Left forelimb (tissue), 1 donor: ENCODE measurements at places on chromosomes 5 and 9.

DNA sequence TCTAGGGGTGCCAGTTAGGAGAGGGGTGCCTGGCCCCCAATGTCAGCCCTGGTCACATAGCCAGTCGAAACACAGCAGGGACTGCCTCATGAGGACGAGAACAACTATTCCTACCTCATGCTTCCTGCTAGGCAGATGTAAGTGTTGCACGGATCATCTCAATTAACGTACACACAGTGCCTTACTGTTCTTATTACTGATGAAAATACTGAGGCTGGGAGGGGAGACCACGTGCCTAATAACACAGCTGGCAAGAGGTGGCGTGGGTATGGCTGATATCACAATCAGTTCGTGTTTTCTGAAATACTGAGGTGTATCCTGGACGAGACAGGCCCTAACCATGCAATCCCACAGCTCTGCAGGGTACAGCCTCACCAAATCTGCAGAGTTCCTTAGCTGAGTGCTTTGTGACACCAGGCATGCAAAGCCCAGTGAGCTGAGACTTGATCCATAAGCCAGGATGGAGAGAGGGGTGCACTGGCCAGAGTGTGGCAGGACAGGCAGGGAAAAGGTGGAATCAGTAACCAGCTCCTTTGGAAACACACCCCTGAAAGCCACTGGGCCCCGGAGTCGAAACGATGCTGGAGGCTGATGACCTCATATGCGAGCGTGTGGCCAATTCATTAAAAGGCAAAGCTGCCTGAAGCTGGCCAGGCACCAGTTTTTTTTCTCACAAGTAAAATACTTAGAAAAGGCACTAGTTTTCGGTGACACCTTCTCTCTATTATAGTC lies 63.9 kb downstream of the PRRT1B start:
- peak; percentile 76 for DNase-seq

GRCh38 chr5:157357823-157358222 lies 91.9 kb downstream of the CYFIP2 start:
- DNase-seq = no peak

DNA sequence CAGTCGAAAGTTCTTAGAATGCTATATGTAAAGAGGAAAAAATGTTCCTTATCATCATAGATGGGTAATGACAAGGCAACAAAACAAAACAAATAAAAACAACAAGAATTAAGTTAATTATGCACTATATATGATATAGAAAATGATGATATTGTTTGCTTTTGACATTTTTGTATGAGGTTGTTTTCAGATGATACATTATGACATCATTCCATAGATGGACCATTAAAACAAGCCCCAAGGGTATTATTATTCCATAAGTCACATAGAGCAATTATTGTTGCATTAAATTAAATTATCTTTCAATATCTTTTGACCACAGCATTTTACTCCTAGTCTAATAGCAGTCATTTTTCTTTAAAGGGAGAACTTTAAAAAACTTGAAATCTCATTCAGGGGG lies 56.5 kb upstream of the RICTOR start:
- DNase-seq = no peak

DNA sequence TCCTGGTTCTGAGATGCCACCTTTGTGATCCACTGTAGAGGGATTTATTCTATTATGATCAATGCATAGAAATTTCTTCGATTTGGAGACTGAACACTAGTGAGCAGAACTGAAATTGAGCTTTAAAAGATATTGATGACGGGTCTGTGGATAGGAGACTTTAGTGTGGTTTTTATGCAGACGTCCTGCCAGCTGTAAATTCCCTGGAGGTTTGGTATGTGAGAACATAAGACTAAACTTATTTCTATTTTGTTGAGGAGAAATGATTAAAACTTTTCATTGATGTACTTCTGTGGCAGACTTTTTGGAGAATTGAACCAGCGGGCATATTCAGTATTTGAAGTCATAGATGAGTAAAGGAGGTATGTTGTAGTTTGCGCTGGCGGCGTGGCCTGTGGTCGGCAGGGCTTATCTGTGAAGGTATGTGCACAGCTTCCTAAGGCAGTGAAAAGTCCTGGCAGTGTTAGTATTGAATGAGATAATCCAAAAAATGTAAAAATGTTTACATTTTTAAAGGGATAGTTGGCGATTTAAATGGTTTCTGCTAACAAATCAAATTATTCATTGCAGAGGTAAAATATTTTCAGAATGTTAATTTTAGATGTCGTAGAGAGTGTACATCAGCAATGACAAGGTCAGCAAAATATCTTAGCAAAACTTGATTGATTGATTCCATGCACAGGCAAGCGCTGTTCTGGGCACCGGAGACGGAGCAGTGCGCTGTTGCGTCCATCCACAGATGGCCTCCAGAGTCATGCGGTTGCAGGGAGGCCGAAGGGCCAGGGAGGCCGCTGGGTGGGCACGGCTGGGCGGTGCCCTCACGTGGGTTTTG lies 20.4 kb downstream of the TENT4A start:
- no peak for DNase-seq

GRCh38 chr5:10678244-10678643 lies 82.8 kb downstream of the DAP start:
- DNase-seq = peak; percentile 45

DNA sequence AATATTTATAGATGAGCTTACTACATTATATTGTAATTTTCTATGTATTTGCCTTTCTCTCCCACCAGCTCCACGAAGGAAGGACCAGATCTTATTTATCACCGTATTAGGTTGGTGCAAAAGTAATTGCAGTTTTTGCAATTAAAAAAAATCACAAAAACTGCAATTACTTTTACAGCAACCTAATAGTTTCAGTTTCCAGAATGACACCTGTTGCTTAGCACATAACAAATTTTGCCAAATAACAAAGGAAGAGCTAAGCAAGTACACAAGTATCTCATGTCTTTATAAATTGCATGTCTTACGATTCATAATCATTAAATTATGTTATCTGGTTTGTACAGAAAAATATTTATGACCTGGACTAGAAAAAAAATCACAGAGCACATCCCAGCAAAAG lies 45.9 kb downstream of the AGXT2 start:
- no peak for DNase-seq

- DNase-seq = no peak
These were observed 139.1 kb downstream of the TMEM38B start for GRCh38 chr9:105833271-105833975.
